ENCODE measurements at places on chromosomes 6 and 20. TPM values are rescaled to one million over a fixed set of nuclear protein-coding genes. Genes with fewer than 3 reads are reported as not detected.

DNA sequence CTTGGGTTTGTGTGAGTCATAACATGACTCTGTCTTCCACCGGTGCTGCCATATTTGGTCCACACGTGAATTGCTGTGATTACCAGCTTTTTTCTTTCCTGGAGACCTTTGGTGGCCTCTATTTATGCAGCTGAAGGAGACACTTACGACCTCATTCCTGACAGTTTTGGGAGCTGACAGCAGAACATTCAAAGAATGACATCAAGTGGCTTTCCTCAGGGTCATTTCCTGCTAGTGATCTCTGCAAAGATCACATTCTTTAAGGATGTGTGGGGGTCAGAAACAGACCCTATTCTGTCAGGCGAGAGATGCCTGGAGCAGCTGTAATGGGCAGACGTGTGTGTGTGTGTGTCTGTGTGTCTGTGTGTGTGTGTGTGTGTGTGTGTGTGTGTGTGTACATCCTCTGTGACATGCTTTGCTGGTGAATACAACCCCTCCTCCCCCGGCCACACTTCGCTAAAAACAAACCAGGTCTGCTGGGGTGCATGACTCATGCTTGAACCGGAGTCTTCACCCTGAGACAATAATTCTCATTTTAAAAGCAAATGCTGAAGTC, 115.6 kb downstream of the TMEM170B start:
- DNase-seq, result peak; percentile 76

DNA sequence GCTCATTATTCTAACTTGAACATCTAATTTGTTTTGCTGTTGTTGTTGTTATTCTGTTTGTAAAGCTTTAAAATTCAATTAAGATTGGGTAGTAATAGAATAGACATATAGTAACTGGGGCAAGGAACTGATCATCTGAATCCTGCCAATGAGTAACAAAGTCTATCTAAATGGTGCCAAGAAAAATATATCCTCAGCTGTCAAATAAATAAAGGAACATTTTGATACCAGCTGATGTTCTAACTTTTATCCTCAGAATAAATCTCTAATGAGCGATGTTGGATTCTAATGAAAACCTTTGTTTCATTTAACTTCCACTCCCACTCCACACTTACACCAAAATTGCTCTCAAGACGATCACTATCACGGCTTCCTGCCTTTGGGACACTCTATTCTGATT, 210.9 kb downstream of the TINAG start:
- DNase-seq, result no peak

GRCh38 chr20:58229198-58229798, 845 bp upstream of the ANKRD60 start:
- DNase-seq, result no peak

DNA sequence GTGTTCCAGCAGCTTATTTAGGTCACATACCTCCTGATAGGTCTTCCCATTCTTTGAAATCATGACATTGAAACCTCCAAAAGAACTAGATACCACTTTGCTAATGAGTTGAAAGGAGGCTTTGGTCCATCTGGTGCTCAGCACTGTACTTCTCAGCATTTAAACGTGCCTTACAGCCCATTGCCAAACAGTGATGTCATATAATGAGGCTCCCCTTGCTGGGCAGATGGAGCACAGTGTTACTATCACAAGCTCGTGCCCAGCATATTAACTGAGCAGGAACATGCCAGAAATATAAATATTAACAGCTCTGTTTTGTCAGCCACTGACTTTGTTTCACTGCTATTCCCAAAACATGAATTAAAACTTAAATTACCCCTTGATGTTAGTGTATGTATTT, 25.5 kb upstream of the MAPK13 start:
- DNase-seq, result no peak

GRCh38 chr6:44278315-44278714, 8.1 kb downstream of the TMEM151B start:
- no peak for DNase-seq

- DNase-seq, result no peak
Measured at GRCh38 chr20:45103072-45103471, 2.1 kb upstream of the KCNS1 start.

GRCh38 chr6:44211284-44211683, 5.4 kb upstream of the MYMX start:
- no peak for DNase-seq

Gene SOX4
- total RNA-seq, result 0.72 TPM

DNA sequence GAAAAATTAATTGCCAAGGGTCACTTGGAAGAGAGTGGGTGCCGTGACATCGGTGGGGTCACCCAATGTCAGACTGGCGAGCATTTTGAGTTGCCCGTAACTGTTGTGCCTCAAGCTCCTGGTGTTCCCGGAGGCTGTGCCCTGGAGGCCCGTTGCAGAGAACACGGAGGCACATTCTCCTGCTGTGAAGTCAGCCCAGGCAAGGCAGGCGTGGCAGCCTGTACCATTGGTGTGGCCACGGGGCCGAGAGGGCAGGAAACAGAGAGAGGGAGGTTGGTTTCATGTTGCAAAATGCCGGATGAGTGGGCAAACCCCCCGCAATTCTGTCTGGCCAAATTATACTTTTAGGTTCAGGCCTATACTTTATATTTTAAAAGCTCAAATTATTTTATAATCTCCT, 81.2 kb downstream of the THBS2 start:
- no peak for DNase-seq

DNA sequence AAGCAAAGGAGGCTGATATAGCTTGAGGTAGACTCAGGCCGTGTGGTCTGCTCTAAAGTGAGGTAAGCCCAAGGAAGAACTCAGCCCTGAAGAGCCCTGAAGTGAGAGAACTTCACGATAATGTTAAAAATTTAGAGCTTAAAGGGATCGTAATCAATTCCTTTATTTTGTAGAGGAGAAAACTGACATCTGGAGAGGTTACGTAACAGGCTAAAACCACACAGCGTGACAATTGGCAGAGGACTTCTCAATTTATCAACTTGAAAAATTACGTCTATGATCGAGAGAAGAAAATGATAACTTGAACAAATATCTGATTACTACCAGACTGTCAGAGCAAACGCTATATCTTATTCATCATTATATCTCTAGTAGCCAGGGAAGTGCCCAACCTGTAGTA, 121.8 kb upstream of the FOXO3 start:
- no peak for DNase-seq

DNA sequence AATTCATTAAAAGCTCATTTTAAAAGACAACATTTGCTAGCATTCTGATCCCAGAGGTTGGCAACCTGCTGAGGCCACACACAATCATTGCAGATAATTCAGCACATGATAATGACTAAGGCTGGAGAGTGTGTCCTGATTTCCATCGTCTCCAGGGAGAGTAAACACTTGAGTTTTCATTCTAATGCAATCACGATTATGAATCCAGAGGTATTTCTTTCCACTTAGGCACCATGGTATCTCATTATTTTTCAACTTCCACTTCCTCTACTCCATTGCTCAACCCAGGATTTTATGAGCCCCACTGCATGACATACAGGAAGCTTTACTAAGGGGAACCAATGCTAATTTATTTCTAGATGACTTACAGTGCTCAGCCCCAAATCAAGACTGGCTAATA, 273.8 kb upstream of the AGPAT4 start:
- DNase-seq, result no peak

- no peak for DNase-seq
Measured at GRCh38 chr6:35483893-35484645, 12.8 kb downstream of the TEAD3 start.

DNA sequence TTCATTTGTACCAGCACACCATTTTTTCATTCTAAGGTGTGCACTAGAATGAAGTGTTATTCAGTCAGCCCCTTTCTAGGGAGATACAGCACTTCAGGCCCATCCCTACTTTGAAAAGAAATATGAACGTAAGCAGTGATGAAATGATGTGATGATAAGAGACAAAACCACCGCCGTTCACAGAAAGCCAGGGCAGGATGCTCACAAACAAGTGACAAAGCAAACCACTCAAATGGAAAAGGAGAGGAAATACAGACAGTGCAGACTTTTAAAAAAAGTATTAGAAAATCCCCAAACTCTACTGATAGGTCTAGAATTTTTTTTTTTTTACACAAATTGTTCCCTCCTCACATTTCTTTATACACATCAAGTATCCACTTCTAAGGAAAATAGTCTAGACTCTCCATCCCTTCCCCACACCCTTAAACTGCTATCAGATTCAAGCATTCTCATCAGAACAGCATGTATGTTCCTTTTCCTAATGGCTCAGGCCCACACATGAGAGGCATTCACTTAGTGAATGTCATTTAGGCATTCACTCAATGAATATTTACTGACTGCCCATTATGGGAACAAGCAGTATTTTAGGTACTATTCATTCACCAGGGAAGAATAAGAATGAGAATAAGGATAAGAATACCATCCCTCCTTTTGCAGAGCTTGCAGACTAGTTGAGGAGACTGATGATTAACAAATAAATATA, 243.5 kb downstream of the GMPR start:
- DNase-seq, result peak; percentile 79

DNA sequence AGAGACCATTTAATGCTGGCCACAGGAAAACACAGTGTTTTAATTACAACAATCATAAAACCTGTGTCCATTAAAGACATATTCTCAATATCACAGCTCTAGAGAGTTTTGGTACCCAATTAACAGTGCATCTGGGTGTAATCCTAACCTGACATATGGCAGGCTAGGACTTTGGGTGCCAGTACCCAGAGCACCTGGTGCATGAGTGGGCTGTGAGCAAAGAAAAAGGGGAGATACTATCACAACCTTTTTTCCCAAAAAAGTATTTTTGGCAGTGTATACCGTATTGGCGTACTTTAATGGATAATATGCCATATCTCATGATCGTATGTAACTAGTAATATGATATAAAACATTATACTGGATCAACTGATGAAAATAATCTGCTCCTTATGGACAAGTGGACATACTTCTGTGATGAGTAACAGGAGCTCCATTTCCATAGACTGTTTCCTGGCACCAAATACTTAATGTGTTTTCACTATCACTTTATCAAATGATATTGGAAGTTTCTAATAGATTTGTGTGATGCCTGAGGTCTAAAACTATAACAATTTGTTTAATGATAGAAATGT, 91.7 kb downstream of the COL19A1 start:
- no peak for DNase-seq

- DNase-seq, result no peak
Measured at GRCh38 chr6:87544474-87544735, 45.4 kb downstream of the RARS2 start.

Gene PTP4A1
- 46.8 TPM for total RNA-seq

DNA sequence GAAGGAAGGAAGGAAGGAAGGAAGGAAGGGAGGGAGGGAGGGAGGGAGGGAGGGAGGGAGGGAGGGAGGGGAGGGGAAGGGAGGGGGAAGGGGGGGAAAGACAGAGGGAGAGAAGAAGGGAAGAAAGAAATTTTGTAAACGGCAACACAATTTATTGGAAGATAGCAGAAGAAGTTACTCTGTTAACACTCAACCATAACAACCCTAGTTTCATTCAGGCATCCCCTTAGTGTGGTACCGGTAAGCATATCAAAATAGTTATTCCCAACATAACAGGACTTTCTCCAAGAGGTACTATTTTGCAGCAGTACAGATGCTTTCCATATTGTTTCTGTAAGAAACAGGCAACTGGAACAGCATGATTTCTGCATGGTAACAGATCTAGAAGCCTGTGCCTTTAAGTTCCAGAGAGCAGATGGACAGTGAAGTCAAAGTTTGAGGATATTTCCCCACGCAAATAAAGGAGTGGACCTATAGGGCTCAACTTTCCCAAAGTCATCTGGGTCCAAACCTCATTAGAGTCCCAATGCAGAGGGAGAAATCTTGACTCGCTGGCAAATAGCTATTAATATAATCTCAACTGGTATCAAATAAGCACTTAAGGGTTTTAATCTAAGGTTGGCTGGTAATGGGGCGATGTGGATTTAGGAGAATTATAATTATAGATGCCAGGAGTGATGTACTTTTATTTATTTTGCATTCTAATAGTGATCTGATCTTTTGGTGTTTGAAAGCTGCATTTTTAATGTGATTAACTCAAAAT, 69.4 kb downstream of the TENT5A start:
- DNase-seq, result no peak

DNA sequence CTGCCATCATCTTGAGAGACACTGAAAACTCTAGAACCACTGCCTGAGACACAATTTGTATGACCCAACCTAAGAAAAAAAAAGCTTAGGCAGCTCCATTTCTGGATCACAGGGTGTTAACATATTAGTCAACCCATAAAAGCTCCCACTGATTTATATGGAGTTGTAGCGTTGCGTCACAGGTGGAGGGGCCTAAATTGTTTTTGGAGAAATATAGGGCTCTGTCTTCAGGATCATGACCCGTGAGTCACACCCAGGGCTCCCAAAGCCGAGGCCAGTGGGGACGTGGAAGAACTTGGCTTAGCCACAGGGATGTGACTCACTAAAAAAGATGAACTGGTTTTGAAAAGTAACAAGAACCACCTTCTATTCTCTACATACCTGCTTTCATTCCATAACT, 116.5 kb upstream of the BMP2 start:
- no peak for DNase-seq

- DNase-seq, result no peak
Measured at GRCh38 chr6:69907981-69908498, 41.7 kb downstream of the COL19A1 start.
